ENCODE measurements at places on chromosomes 7 and 10.

DNA sequence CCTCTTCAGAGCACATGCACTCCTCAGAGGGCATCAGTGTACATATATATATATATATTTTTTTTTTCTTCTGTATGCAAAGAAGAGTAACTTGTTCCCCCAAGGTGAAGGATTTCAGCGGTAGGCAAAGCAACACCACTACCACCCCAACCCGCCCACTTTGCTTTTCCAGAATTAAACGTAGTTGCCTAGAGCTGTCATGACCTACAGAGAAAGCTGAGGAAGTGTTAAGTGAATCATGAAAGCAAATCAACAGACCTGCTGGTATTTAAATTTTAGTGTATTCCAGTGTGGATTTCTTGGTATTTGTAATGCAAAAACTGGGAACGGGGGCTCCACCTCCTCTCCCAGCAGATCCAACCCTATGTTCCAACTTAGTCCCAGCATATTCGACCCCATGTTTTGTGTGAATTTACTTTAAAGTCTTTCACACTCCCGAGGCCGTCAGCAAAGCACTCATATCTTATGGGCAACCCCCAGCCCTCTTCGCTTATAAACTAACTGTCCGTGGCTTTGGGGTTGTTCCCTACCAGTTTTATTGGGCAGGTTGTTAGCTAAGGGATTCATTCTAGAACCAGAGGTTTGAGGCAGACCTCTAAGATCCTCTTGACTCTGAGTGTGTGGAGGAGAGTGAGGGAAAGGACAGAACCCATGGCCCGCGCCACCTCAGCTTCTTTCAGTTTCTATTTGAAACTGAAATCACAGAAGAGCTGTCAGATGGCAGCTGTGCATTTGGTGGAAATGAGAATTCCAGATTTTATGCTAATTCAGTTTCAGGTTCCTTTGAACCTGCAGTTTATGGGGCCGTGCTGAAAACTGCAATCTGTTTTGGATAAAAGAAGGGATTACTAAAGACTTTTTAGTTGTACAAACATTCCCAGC lies 450.2 kb upstream of the GALNT17 start:
- H3K36me3 ChIP-seq = no peaks in the 10 kb centered on the region
- H3K27me3 ChIP-seq = no peaks in the 10 kb centered on the region
- DNase-seq = peak; percentile 41
- no peak overlapping the region for H3K4me3 ChIP-seq

- no peaks in the 10 kb centered on the region for H3K4me1 ChIP-seq
- no peak overlapping the region for H3K27ac ChIP-seq
- H3K36me3 ChIP-seq = no peaks in the 10 kb centered on the region
- DNase-seq = no peak
- H3K4me3 ChIP-seq = no peak overlapping the region
These were observed 23.0 kb upstream of the EGFR start for GRCh38 chr7:54995610-54996363.

DNA sequence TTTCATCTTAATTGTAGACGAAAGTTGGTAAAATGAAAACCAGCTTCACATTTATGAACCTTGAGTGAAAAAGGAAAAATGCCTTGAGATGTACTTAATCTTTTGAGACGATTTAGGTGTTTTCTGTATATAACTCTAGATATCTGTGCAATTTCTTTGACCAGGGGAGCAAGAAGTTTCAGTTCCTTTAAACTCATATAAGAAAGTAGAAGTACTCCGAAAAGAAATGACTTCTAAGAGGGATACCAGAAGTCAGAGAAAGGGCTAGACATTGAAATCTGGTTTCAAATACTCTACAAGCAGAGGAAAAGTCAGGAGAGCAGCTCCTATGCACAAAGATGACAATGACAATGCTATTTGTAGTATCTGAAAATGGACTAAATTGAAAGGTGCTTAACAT lies 303.7 kb downstream of the BAMBI start:
- no peaks in the 10 kb centered on the region for H3K27me3 ChIP-seq
- H3K4me3 ChIP-seq = no peak overlapping the region
- H3K27ac ChIP-seq = no peak overlapping the region
- H3K36me3 ChIP-seq = no peaks in the 10 kb centered on the region

DNA sequence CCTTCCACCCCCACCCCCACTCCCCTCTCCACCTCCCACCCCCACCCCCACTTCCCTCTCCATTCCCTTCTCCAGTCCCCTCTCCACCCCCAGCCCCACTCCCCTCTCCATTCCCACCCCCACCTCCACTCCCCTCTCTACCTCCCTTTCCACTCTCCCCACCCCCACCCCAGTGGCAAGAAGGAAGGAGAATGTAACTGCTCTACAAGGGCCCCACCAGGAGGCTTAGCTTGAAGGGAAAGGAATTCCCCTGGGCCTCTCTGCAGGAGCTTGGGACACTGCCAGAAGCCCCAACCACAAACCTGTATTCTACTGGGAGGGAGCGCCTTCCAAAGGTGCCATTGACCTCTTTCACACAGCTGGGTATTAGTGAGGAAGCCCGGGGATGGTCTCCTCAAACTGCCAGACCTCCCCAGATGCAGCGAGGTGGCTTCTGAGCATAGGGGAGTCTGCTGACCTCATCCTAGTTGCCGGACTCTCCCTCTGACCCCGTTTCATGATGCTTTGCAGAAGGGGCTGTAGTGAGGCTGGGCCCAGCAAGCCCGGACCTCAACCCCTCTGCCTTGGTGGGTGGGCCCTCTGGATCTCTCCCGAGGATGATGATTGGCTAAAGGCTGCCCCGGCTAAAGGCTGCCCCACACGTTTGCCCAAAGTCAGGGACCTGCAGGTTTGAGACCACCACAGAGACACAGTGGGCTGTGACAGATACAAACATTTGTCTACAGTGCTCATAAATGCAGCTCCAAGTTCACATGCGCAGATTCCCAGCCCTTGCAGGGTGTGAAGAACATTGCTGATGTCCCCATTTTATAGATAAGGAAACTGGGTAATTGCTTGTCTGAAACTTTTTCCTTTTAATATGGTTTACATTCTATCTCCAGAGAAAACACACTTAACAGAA lies 2.9 kb downstream of the DEPP1 start:
- DNase-seq = peak; percentile 90
- peak overlapping the region; percentile 89 for H3K27ac ChIP-seq
- no peaks in the 10 kb centered on the region for H3K27me3 ChIP-seq
- peaks cover 80% of the 10 kb centered on the region for H3K4me1 ChIP-seq
- peaks cover 33% of the 10 kb centered on the region for H3K36me3 ChIP-seq

All from stomach (tissue), 19 donors.